ENCODE measurements at places on chromosomes 13 and 19. TPM values are rescaled to one million over a fixed set of nuclear protein-coding genes. Genes with fewer than 3 reads are reported as not detected.

DNA sequence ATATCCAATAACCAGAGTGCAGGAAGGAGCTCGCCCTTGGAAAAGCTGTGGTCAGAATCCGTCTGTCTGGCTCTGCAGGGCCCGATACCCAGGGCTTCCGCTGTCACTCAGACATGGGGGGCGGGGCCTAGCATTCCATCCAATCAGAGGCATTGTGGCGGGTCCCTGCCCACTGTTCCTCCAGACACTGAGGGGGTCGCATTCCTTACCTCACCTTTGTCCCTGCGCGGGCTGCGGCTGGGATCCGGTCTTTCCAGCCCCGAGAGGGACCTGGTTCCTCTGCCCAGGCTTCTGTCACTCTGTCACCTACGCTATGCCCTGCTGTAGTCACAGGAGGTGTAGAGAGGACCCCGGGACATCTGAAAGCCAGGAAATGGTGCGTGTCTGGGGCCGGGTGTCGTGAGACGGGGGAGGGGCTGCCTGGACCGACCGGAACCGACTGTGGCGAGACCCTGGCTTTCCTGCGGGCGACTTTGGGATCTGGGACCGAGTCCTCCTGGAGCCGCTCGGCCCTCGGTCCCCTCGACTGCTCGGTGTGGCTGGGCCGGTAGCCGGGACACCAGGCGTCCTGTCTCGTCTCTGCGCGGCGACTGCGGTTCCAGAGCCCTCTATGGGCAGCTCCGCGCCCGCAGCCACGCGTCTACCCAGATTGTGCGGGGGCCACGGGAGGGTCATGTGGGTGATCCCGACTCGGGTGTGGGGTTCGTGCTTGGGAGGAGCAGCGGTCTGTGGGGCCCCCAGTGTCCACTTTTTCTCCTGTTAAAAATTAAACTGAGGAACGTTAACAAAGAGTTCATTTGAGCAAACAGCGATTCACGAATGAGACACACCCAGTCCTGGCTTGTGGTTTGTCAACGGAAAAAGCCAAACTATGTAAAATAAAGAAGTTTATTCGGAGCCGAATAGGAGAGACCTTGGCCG, at the start of gene ZNF69:
Gene ZNF69, plus strand, starts transcription at position 172 of the 921 bp plus-strand sequence. Its CDS starts 142 bp downstream, at position 314.
- H3K27me3 ChIP-seq: no peaks in the 10 kb centered on the region
- peak within 1 kb of the TSS; percentile 94 for H3K27ac ChIP-seq
- no peaks in the 10 kb centered on the region for H3K36me3 ChIP-seq
- DNase-seq: peak; percentile 98
- H3K4me1 ChIP-seq: no peaks in the 10 kb centered on the region

- no peaks in the 10 kb centered on the region for H3K4me1 ChIP-seq
- no peak overlapping the region for H3K4me3 ChIP-seq
- H3K27ac ChIP-seq: no peak overlapping the region
- no peaks in the 10 kb centered on the region for H3K27me3 ChIP-seq
Measured at GRCh38 chr19:46886546-46887239, 25.9 kb downstream of the ARHGAP35 start.

The FBXO46 gene
- 28.8 TPM for total RNA-seq

The SYCN gene
- 2.1 TPM for total RNA-seq

The ACP7 gene
- total RNA-seq: not detected

GRCh38 chr13:31982540-31982939, 49.0 kb upstream of the FRY start:
- no peaks in the 10 kb centered on the region for H3K27me3 ChIP-seq
- DNase-seq: peak; percentile 54
- no peaks in the 10 kb centered on the region for H3K4me1 ChIP-seq
- no peaks in the 10 kb centered on the region for H3K36me3 ChIP-seq
- no peak overlapping the region for H3K27ac ChIP-seq
- H3K4me3 ChIP-seq: no peak overlapping the region

DNA sequence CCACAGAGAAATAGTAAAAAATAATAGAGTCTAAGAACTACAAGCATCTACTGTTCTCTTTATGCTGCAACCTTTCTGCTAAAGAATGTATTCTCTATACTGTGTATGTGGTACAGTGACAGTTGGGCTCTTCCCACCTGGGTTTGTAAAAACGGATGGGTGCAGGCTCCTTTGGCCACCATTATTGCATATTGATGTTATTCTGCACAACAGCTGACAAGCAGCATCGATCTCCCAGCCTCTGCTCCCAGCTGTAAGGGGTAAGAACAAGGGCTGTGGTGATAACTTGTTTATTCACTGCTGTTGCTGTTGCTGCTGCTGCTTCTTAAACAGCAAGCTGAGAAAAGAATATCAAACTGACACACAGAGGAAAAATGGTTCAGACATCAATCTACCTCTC, 56.1 kb downstream of the KCNRG start:
- H3K4me1 ChIP-seq: no peaks in the 10 kb centered on the region
- no peak overlapping the region for H3K27ac ChIP-seq
- H3K27me3 ChIP-seq: no peaks in the 10 kb centered on the region
- H3K36me3 ChIP-seq: no peaks in the 10 kb centered on the region
- no peak overlapping the region for H3K4me3 ChIP-seq

- peak; percentile 69 for DNase-seq
- peaks cover 50% of the 10 kb centered on the region for H3K4me1 ChIP-seq
- H3K27me3 ChIP-seq: no peaks in the 10 kb centered on the region
Measured at GRCh38 chr19:19461671-19462622, 53.4 kb downstream of the TSSK6 start.

The HSPB6 gene
- 23.6 TPM for total RNA-seq

- H3K27me3 ChIP-seq: no peaks in the 10 kb centered on the region
- no peaks in the 10 kb centered on the region for H3K4me1 ChIP-seq
- no peak overlapping the region for H3K4me3 ChIP-seq
- no peak overlapping the region for H3K27ac ChIP-seq
Measured at GRCh38 chr13:76214001-76214400, 577.9 kb downstream of the LMO7 start.

DNA sequence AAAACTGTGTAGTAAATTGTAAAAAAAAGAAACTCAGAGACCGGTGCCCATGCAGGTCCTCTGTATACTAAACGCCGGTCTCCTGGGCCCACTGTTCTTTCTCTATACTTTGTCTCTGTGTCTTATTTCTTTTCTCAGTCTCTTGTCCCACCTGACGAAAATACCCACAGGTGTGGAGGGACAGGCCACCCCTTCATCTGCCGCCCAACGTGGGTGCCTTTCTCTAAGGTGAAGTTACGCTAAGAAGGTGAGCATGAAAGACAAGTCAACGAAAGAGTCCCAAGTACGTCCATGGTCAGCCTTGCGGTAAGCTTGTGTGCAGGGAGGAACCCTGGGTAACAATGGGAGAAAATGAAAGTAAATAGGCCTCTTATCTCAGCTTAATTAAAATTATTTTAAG, 48.0 kb upstream of the WASF3 start:
- H3K4me1 ChIP-seq: no peaks in the 10 kb centered on the region
- no peak overlapping the region for H3K4me3 ChIP-seq
- H3K27me3 ChIP-seq: no peaks in the 10 kb centered on the region
- no peak overlapping the region for H3K27ac ChIP-seq
- DNase-seq: no peak
- no peaks in the 10 kb centered on the region for H3K36me3 ChIP-seq

The CD22 gene
- total RNA-seq: 3.0 TPM

The SAMD4B gene
- total RNA-seq: 73.7 TPM

GRCh38 chr13:68369739-68370138, 1139.6 kb upstream of the PCDH9 start:
- DNase-seq: no peak
- no peaks in the 10 kb centered on the region for H3K36me3 ChIP-seq
- no peaks in the 10 kb centered on the region for H3K27me3 ChIP-seq

- no peak overlapping the region for H3K4me3 ChIP-seq
- no peaks in the 10 kb centered on the region for H3K4me1 ChIP-seq
- no peak for DNase-seq
- no peaks in the 10 kb centered on the region for H3K27me3 ChIP-seq
- H3K27ac ChIP-seq: no peak overlapping the region
Measured at GRCh38 chr13:110682746-110683145, 23.2 kb downstream of the CARS2 start.

The PCSK4 gene
- total RNA-seq: 5.8 TPM

DNA sequence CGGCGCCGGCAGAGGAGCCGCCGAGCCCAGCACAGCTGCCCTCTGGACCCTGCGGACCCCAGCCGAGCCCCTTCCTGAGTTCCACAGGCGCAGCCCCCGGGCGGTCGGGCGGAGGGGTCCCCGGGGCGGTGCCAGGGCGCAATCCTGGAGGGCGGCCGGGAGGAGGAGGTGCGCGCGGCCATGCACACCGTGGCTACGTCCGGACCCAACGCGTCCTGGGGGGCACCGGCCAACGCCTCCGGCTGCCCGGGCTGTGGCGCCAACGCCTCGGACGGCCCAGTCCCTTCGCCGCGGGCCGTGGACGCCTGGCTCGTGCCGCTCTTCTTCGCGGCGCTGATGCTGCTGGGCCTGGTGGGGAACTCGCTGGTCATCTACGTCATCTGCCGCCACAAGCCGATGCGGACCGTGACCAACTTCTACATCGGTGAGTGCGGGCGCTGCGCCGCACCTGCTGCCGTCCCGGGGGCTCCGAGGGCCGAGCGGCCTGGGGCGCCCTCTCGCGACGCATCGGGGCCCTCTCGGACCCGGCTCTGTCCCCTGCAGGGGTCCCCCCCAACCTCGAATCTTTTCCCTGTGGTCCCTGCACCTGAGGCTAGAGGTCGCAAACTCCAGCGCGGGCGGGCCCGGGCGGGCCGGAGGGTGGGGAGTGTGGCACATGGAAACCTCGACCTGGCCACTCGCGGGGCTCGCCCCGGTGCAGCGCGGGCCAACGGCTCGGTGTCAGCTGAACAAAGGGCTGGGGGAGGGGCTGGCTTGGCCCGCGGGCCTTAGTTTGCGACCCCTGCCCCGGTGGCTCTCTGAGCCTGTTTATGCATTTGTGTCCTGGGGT, at the start of gene KISS1R:
Gene KISS1R, plus strand, starts transcription at position 11 of the 829 bp plus-strand sequence. Its CDS starts 170 bp downstream, at position 181.
- H3K27me3 ChIP-seq: peaks cover 43% of the 10 kb centered on the region
- no peak within 1 kb of the TSS for H3K27ac ChIP-seq
- H3K36me3 ChIP-seq: no peaks in the 10 kb centered on the region
- peak within 1 kb of the TSS; percentile 38 for H3K4me3 ChIP-seq
- peaks cover 28% of the 10 kb centered on the region for H3K4me1 ChIP-seq

DNA sequence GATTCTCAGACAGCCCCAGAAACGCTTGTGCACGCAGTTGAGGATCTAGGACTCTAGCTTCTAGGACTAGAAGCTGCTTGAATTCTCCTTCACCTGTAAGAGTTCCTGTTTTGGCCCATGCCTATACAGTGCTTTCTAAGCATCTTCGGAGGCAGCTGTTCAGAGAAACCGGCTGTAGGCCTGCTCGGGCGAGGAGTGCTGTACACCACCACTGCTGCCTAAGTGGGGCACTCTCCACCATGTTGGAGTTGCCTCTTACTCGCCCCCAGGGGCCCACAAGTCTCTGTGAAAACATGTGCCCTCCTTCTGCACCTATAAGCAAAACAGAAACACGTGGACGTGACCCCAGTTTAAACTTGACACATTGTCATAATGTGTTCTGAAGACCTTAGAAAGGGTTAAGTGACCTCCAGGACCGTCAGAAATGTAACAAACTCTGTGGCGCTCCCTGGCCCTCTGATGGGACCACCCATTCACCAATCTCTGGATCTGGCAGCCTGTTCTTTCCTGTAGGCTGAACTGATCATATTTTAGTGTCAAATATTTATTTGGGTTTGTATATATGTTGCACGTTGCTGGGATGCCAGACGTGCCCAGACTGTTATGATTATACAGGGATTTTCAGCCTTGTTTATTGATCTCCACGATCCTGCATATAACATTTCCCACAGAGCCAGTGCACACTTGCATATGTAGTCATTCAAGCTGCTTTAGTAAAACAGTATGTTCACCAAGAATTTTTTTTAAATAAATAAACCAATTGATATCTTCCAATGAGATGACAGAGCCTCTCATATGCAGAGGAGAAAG, 60.8 kb downstream of the C13orf42 start:
- DNase-seq: no peak
- H3K27me3 ChIP-seq: no peaks in the 10 kb centered on the region
- H3K4me1 ChIP-seq: no peaks in the 10 kb centered on the region
- H3K27ac ChIP-seq: no peak overlapping the region
- no peaks in the 10 kb centered on the region for H3K36me3 ChIP-seq
- H3K4me3 ChIP-seq: no peak overlapping the region

DNA sequence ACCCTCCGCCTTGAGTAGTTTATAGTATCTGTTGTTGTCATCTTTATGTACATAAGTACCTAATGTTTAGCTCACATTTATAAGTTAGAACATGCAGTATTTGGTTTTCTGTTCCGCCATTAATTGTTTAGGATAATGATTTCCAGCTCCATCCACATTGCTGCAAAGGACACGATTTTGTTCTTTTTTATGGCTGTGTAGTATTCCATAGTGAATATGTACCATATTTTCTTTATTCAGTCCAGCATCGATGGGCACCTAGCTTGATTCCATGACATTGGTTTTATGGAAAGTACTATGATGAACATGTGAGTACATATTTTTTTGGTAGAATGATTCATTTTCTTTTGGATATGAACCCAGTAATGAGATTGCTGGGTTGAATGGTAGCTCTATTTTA, 174.4 kb upstream of the SPRY2 start:
- H3K4me3 ChIP-seq: no peak overlapping the region
- H3K27me3 ChIP-seq: no peaks in the 10 kb centered on the region
- no peaks in the 10 kb centered on the region for H3K36me3 ChIP-seq
- DNase-seq: no peak
- H3K4me1 ChIP-seq: no peaks in the 10 kb centered on the region

DNA sequence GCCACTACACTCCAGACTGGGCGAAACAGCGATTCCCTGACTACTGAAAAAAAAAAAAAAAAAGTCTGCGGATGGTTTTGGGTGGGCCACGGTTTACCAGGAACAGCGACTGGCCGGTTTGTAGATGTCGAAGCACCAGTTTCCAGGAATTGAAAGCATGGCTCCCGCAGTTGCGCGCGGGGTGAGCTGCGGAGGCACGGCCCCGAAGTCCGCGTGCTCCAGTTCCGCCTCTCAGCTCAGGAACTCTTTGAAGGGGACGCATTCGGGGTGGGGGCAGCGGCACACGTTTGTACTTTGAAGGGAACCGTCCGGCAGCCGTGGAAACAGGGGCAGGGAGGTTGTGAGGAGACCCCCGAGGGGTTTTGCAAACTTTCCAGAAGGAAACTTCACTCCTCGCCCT, 27.1 kb upstream of the PABPC3 start:
- no peaks in the 10 kb centered on the region for H3K27me3 ChIP-seq
- H3K36me3 ChIP-seq: no peaks in the 10 kb centered on the region
- H3K4me3 ChIP-seq: no peak overlapping the region
- H3K4me1 ChIP-seq: no peaks in the 10 kb centered on the region
- H3K27ac ChIP-seq: no peak overlapping the region

The C19orf85 gene
- total RNA-seq: not detected

DNA sequence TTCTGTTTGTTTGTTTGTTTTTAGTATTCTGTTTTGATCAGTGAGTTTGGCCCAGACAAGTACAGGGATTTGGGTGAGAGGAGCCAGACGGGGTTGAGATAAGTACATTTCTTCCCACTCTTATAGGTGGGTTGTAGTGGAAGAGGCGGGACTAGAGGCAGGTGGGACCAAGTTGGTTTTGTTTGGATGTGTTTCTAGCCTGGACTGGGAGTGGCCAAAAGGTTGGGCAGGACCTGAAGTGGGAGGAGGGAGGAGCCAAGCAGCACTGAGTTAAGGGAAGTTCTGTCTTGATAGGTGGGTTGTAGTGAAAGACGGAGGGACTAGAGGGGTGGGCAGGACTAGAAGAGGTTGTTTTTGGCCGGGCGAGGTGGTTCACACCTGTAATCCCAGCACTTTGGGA, 9.0 kb downstream of the DNASE2 start:
- H3K4me1 ChIP-seq: peaks cover 8% of the 10 kb centered on the region
- H3K27ac ChIP-seq: no peak overlapping the region
- no peaks in the 10 kb centered on the region for H3K36me3 ChIP-seq
- no peak for DNase-seq
- H3K4me3 ChIP-seq: no peak overlapping the region

The FXYD3 gene
- 2,836 TPM for total RNA-seq
